Stimulated activated CD8-positive, alpha-beta memory T cell treated with anti-CD3 and anti-CD28 coated beads, Interleukin-7, amount 100 ng/mL, for 1 hour (primary cell): ENCODE measurements at places on chromosomes 1 and 21.

GRCh38 chr1:230189824-230190223, 122.8 kb downstream of the GALNT2 start:
- DNase-seq, result no peak

DNA sequence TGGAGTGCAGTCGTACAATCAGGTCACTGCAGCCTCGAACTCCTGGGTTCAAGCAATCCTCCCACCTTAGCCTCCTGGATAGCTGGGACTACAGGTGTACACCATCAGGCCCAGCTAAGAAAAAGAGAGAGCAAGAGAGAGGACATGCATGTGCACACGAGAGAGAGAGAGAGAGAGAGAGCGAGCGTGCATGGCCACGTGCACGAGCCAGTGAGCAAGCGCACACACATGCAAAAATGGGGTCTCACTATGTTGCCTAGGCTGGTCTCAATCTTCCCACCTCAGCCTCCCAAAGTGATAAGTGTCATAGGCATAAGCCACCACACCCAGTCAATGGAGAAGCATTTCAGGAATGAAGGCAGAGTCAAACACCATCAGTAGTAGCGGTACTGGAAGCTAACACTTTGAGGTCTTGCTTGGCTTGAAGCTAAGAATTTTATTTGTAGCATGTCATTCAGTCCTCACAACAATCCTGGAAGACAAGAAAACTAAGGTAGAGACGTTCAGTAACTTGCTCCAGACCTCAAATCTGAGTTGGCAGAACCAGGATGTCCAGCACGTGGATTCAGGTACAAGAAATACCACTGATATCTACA, 14.5 kb downstream of the GNB1 start:
- no peak for DNase-seq

- DNase-seq, result no peak
These were observed 47.0 kb upstream of the RBM15 start for GRCh38 chr1:110292031-110292741.

- no peak for DNase-seq
These were observed 250.5 kb upstream of the DUSP10 start for GRCh38 chr1:221992427-221992826.

GRCh38 chr1:46218443-46218842, 15.3 kb downstream of the LURAP1 start:
- DNase-seq, result no peak

DNA sequence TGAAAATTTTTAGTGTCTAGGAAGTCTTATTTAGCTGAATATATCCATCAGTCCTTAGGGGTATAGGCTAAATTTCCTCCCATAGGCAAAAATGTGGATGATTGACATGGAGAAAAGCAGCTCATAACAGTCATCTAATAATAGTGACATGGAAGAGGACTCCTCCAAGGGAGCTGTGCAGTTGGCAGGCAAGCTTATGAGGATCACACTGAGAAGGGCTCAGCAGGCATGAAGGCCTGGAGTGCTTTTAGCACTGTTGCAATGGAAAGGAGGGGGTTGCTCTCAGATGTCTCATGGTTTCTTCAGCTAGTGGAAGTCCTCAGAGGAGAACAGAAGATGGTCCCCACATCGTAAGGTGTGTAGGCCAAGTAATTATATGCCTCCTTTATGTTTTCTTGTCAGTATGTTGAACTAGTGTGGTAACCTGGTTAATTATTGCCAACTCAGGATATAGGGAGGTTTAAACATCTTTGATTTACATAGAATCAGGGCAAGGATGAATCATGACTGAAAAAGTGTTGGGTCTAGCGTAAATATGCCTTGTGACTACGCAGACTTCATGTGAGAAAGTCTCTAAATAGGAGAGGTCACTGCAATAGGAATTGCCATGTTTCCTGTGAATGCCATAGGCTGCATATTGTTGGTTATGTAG, 18.9 kb downstream of the VN1R5 start:
- no peak for DNase-seq

GRCh38 chr1:238296371-238296770, 405.6 kb upstream of the ZP4 start:
- no peak for DNase-seq

DNA sequence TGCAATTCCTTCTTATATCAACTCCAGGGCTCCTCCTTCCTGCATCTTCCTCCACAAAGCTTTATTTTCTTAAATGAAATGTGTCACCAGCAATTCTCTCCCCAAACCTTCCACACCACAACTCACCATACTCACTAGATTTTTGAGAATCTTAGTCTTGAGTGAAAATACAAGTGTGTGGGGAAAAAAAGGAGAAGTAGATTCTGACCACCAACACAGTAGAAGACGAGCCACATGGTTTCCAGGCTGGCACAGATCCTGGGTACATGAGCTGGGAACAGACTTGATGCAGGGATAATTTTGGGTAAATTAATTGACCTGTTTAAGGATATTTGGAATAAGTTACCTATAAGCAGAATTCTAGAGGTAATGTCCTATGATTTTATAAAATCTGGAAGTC, 72.8 kb upstream of the KCNJ15 start:
- no peak for DNase-seq

GRCh38 chr1:9062021-9062471, 7.4 kb downstream of the SLC2A5 start:
- DNase-seq, result no peak

- DNase-seq, result no peak
These were observed 55.5 kb upstream of the RBM15 start for GRCh38 chr1:110283677-110284076.

DNA sequence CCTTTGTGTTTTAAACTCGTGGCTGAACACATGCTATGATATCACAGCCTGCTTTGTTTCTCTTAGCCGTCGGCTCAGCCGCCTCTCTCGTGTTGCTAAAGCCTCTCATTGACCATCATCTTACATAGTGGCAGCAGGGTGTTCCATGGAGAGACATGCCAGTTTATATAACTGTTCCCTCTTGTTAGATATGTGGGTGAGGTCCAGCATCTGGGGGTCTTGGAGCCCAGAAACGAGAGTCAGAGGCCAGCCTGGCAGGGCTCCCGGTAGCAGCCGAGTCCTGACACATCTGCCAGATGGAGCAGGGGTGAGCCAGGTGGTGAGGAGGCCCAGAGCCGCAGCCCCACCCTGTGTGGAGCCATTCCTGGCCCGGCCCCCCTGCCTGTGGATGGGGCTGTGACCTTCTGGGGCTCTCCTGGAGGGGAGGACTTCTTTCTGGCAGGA, 11.9 kb downstream of the PODN start:
- no peak for DNase-seq

DNA sequence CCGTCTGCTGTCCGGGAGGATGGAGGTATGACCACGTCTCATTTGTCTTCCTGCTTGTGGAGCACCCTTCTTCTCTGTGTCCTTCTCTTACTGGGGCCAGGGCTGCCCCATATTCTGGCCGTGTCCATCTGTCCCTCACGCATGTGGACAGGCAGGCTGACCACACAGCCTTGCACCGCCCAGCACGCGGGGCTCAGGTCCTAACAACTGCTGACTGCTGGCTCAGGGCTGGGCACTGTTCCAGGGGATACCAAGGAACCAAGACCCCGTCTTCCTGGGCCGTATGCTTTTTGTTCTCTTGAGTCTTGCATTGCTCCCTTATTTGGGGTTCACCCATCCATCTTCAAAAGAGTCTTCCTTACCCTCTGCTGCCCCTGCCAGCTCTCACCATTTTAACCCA, 17.5 kb upstream of the SPSB1 start:
- no peak for DNase-seq

DNA sequence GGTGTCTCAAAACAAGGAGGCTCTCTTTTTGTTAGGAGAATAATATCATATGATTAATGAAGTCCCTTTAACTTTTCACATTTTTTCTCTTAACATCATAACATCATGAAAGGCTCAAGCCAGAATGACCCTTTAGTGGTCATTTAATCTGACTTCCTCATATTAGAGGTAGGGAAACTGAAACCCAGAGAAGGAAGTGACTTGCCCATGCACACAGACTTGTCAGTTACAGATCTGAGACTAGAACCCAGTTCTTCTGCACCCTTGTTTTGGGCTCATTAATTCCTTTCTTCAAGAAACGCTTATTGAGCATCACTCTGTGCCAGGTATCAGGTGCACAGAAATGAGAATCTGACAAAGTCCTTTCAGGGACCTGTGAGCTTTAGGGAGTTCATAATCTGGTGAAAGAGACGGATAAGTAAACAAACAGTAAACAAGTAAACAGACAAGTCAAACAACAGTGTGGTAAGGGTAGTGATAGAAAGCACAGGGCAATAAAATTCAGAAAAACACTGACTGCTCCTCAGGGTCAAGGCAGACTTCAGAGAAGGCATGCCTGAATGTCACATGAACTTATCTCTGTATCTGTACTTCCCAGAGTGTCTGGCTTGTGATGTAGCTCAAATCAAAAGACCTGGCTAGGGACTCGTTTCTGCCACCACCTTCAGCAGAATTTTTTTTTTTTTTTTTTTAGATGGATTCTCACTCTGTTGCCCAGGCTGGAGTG, 38.3 kb upstream of the OSBPL9 start:
- no peak for DNase-seq

- DNase-seq, result no peak
These were observed 11.9 kb upstream of the NIBAN1 start for GRCh38 chr1:184986250-184986649.

DNA sequence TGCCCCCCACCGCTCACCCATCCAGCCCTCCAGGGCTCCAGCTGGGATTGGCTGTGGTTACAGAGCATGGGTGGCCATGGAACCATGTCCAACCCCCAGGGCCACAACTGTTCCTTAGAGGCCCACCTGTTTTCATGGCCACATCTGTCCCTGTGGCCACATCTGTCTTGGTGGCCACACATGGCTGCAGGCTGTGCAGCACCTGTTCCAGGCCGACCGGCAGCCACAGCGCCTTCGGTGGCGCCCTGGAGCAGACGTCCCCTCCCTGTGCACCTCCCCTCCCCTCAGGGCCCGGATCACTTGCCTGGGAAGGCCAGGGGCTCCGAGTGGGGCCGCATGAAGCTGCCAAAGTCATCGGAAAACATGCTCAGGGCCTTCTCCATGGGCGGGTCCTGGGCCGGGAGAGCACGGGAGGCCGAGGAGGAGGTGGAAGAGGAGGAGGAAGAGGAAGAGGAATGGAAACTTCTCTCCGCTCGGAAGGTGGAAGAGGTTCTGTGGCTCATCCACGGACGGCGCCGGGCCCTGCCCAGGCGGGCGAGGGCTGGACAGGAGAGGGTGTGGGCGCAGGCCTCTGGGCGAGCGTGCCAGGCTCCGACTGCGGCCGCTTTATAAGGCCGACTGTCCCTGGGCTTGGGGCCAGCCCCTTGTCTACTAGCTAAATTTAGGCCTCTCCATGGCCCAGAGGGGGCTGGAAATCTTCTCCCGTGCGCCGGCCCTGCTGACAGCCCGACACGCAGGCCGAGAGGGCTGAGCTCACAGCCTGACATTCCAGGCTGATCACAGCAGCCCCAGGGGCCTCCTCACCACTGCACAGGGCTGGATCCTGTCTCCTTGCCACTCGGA, at the start of gene HSPB7:
Gene HSPB7, minus strand, starts transcription at position 583 of the 843 bp plus-strand sequence. Its CDS starts 80 bp downstream, at position 503.
- no peak for DNase-seq

DNA sequence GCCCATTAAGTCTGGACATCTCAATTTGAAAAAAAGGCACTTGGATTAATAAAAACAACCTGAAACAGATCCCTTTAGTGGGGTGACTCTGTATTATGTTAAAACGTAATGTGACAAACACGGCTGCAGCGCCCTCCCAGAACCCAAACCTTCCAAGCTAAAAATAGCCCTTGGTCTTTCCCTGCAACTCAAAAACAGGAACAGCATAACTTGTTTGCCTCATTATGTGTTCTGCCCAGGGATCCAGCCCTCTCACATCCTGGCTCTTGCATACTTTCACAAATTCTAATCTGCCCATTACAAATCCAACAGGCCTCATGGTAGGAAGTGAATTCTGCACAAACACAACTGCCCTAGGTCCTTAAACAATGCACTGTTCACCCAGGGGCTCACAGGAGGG, 94.7 kb upstream of the GADD45A start:
- DNase-seq, result no peak

DNA sequence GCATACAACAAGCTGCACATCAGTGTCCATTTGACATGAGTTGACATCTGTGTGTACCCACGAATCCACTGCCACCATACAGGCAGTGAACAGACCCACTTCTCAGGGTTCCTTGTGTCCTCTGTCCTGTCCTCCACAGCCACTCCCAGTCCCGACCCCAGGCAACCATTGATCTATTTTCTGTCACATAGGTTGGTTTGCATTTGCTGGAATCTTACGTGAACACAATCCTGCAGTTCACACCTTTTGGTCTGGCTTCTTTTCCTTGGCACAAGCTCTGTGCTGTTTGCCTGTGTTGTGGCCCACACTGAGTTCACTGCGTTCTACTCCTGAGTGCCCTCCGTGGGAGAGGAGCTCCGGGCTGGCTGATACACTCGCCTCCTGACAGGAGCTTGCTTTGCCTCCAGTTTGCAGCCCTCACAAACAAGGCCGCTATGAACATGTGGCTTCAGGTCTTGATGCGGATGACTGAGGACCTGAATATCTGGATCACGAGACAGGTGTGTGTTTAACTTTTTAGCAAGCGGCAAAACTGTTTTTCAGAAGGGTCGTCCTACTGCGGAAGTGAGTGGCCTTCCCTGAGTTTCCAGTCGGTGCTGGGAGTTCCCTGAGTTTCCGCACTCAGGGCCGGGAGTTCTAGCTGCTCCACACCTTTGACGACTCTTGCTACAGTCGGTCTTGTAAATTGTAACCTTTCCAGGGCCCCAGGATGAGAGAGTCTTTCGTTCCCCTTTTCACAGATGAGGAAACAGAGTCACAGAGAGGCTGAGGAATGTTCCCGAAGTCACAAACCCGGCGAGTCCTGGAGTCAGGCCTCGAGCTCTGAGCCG, 13.0 kb upstream of the COL18A1 start:
- no peak for DNase-seq

GRCh38 chr1:169109561-169110134, 3.2 kb downstream of the ATP1B1 start:
- DNase-seq, result no peak

DNA sequence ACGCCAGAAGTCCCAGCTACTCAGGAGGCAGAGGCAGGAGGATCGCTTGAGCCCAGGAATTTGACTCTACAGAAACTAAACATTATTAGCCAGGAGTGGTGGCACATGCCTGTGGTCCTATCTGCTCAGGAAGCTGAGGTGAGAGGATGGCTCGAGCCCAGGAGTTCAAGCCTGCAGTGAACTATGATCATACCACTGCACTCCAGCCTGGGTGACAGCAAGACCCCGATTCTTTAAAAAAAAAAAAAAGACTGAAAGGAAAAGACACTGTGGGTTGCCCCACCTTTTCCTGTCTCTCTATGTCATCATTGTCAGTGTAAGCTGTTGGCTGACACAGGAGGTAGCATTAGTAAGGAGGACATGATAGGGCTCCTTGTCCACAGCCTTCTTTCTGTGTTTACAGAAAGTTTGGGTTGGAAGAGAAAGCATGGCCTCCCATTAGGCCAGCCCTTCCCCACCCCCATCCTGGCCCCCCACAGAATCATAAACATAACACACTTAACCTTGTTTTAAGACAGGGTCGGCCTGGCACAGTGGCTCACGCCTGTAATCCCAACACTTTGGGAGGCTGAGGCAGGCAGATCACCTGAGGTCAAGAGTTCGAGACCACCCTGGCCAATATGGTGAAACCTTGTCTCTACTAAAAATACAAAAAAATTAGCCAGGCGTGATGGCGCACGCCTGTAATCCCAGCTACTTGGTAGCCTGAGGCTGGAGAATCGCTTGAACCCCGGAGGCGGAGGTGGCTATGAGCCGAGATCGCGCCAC, 20.6 kb upstream of the RCAN3 start:
- no peak for DNase-seq
